ENCODE measurements at places on chromosomes 7 and 10. TPM values are rescaled to one million over a fixed set of nuclear protein-coding genes. Genes with fewer than 3 reads are reported as not detected.

The EN2 gene
- polyA plus RNA-seq = not detected

DNA sequence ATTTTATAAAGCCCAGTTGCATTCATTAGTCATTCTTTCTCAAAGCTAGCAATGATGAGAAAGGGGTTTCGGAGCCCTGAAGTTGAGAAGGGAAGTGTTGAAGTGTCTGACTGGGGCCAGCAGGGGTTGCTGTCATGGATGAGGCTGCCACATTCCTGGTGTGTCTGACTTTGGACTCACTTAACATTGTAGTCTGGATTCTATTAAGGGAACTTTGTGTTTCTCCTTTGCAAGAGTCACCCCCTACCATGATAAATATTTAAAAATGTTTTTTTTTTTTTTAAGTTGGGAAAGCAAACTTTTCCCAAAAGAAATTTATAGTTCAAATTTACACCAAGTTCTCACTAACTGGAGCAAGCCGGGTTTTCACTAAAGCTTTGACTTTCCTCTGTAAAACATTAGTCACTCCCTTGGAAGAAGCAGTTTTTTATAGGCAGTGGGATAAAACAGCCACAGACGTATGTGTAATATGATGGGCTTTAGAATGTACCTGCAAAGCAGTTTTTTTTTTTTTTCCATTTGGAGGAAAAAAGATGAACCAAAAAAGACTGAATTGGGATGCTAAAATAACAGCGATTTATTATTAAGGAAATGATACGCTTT is 243.6 kb downstream of the TWIST1 start:
- H3K27me3 ChIP-seq = no peaks in the 10 kb centered on the region
- H3K4me3 ChIP-seq = no peak overlapping the region
- no peak for DNase-seq
- no peaks in the 10 kb centered on the region for H3K36me3 ChIP-seq
- no peaks in the 10 kb centered on the region for H3K4me1 ChIP-seq
- no peak overlapping the region for H3K27ac ChIP-seq

GRCh38 chr10:131195116-131195515 is 116.4 kb downstream of the TCERG1L start:
- H3K27me3 ChIP-seq = peaks cover 29% of the 10 kb centered on the region
- DNase-seq = no peak
- H3K4me3 ChIP-seq = no peak overlapping the region
- no peak overlapping the region for H3K27ac ChIP-seq
- no peaks in the 10 kb centered on the region for H3K36me3 ChIP-seq

- no peak overlapping the region for H3K27ac ChIP-seq
- H3K36me3 ChIP-seq = peaks cover 21% of the 10 kb centered on the region
- no peaks in the 10 kb centered on the region for H3K27me3 ChIP-seq
- peaks cover 19% of the 10 kb centered on the region for H3K4me1 ChIP-seq
Measured at GRCh38 chr7:98199131-98199530, 12.1 kb upstream of the BHLHA15 start.

The AKR1C8 gene
- polyA plus RNA-seq = 0.12 TPM
